Activated CD8-positive, alpha-beta T cell treated with anti-CD3 and anti-CD28 coated beads, Interleukin-2, amount 10 ng/mL, durations not matched to agents 7 days and 5 days (primary cell): ENCODE measurements at places on chromosomes 11 and 22. TPM values are rescaled to one million over a fixed set of nuclear protein-coding genes. Genes with fewer than 3 reads are reported as not detected.

DNA sequence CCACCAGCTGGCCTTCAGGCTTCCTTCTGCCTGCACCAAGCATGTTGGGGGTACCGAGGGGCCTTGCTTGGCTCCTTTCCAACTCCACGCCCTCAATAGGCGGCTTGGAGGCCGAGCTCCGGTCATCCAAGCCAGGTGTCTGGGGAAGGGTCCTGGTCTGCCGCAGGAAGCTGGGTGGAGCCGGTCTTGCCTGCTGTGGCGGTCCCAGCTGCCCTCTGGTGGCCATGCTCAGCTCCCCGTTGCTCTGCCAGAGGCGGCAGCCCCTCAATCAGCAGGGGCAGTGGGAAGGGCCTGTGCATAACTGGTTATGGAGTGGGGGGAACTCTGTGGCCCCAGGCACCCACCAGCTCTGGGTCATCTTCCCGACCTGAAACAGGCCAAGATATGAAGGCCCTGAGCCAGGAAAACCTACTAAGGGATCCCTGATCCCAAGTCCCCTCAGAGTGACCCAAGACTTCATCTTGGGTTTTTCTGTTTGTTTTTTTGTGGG is 3.2 kb downstream of the ARVCF start:
- DNase-seq, result peak; percentile 59

SLCO2B1 gene
- not detected for total RNA-seq

- DNase-seq, result no peak
Measured at GRCh38 chr11:1820463-1821325, 14.1 kb upstream of the SYT8 start.

MICAL2 gene
- 34.9 TPM for total RNA-seq

DNA sequence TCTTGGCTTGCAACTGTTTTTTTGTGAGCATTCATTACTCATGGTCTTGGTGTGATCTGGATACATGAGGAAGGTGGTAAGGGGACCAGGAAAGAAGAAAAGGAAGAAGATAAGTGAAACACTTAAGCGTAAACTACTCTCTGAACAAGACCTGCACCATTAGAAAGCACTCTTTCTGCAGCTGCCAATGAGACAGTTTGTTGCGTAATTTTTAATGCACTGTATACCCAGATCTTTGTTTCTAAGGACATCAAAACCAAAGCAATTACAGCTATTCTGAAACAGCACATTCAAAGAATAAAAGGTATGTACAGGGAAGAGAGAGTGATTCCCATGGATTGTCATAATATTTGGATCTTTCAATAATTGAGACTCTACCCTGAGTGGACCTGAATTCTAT is 147.4 kb downstream of the BLID start:
- DNase-seq, result no peak

- DNase-seq, result no peak
Measured at GRCh38 chr11:93512073-93512475, 31.1 kb downstream of the SMCO4 start.
